Activated CD8-positive, alpha-beta T cell treated with anti-CD3 and anti-CD28 coated beads for 36 hours (primary cell): ENCODE measurements at places on chromosomes 16 and 17.

GRCh38 chr17:73163043-73163442, 1.8 kb upstream of the SSTR2 start:
- H3K27me3 ChIP-seq = peaks cover 61% of the 10 kb centered on the region
- H3K36me3 ChIP-seq = no peaks in the 10 kb centered on the region
- no peak for DNase-seq
- H3K4me1 ChIP-seq = peaks cover 25% of the 10 kb centered on the region
- no peak overlapping the region for H3K27ac ChIP-seq

DNA sequence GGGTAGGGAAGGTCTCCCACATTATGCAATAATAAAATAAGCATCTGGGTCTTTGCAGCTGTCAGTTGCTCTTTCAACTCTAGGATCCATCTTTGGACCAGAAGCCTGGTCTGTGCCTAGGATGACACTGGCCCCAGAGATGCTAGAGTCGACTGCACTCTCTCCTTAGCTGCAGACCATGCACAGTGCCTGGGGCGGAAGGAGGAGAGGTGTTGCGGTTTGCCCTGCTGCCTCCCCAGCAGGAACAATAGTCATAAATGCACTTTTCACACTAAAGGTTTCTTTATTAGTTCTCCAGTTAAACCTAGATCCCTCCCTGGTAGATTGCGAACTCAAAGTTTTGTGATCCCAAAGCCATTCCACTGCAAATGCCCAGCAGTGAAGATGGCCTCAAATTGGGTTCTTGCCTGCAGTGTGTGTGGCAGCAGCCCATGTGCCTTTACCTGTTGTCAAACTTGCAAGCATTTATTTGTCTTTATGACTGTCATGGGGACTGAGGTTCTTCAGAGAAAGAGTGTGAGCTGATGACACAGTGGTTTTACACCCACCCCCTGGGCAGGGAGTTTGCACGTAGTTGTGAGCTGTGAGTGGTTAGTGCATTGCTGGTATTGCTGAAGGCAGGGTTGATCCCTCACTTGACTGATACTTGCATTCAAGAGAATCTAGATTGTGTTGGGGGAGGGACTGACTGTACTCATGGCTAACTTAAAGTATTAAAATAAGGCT, 10.3 kb downstream of the ATXN1L start:
- no peaks in the 10 kb centered on the region for H3K27me3 ChIP-seq
- H3K4me3 ChIP-seq = no peak overlapping the region
- H3K27ac ChIP-seq = peak overlapping the region; percentile 84
- peak; percentile 69 for DNase-seq
- H3K36me3 ChIP-seq = peaks cover 9% of the 10 kb centered on the region
- peaks cover 49% of the 10 kb centered on the region for H3K4me1 ChIP-seq

DNA sequence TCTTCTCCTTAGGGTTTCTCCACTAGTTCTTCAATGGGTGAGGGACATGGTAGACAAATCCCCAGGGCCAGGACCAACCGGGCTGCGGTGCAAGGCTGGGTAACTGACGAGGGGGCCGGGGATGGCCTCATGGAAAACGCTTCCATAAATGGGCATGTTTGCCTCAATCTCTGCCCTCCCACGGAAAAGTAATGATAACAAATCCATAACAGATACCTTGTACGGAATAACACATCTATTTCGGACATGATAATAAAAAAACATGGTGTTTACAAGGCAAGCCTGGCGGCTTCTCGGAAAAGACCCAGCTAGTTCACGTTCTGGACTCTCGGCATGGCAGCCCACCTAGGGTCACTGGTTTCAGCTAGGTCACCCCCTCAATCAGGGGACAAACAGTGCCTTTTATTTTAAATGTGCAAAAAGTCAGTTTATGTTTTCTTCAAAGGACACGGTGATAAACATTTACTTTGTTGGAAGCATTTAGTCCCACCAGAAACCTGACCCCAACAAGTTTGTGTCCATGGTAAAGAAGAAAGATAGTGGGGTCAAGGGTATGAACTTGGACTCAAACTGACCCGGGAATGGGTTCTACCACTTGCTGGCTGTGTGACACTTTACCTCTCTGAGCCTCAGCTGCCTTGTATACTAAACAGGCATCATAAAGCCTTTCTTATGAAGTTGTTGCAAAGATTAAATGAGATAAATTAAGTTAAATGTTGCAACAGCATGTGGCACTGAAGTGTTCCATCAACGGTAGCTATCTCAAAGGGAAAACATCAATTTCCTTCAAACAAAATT, 1.7 kb downstream of the MYH11 start:
- peaks cover 31% of the 10 kb centered on the region for H3K27me3 ChIP-seq
- H3K27ac ChIP-seq = no peak overlapping the region
- no peak for DNase-seq

DNA sequence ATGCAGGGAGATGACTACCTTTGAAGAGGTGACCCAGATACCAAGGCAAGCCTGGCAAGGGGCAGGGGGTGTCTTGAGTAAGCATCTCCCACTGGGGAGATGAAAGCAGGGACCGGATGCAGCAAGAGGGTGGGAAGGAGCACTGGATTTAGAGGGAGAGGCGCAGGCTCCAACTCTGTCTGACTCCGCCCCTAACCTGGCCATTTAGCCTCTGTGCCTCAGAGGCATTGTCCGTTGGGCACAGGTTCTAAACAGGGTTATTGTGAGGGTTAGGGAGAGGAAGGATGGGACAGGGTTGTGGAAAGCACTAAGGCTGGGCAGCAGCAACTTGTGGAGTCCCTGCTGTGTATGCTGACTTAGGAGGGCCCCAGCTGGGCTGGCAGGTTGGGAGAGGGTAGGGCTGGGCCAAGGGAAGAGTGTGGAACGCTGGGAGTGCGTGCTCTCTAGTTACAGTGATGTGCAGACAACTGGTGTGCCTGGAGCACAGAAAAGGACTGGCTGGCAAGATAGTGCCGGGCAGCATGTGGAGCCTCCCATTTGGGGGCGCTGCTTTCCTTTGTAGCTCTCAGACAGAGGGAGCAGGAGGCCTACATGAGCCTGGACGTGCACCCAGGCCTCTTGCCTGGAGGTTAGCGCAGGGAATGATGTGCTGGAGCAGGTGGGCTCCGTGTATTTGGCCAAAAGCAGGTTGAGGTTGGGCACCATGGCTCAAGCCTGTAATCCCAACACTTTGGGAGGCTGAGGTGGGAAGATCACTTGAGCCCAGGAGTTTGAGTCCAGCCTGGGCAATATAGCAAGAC, 26.2 kb downstream of the TBX2 start:
- DNase-seq = no peak
- H3K4me3 ChIP-seq = no peak overlapping the region
- H3K36me3 ChIP-seq = no peaks in the 10 kb centered on the region
- H3K27me3 ChIP-seq = peaks cover 26% of the 10 kb centered on the region
- no peak overlapping the region for H3K27ac ChIP-seq

DNA sequence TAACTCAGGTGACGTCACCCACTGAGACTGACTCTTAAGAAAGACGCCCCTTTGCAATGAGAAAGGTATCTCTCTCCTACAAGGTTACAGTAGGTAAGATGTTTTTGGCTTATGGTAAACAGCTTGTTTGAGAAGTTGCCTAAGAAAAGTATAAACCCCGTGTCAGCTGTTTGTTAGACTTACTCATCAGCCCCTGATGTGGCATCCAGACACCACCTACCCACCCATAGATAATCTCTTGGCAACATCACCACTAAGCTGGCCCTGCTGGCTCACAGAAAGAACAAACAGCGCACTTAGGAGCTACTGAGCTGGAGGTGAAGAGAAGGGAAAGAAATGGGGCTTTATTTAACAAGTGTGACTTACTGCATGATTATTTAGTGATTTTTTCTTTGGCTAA, 121.0 kb downstream of the PARN start:
- no peak overlapping the region for H3K4me3 ChIP-seq
- no peak for DNase-seq
- peaks cover 17% of the 10 kb centered on the region for H3K4me1 ChIP-seq

GRCh38 chr16:71396594-71396993, 38.1 kb downstream of the CALB2 start:
- H3K36me3 ChIP-seq = no peaks in the 10 kb centered on the region
- no peaks in the 10 kb centered on the region for H3K27me3 ChIP-seq
- no peak overlapping the region for H3K27ac ChIP-seq

GRCh38 chr16:82201926-82202325, 31.9 kb upstream of the MPHOSPH6 start:
- no peak for DNase-seq
- no peak overlapping the region for H3K4me3 ChIP-seq
- peaks cover 5% of the 10 kb centered on the region for H3K27me3 ChIP-seq
- H3K36me3 ChIP-seq = no peaks in the 10 kb centered on the region

- no peaks in the 10 kb centered on the region for H3K4me1 ChIP-seq
- no peaks in the 10 kb centered on the region for H3K36me3 ChIP-seq
- no peak overlapping the region for H3K27ac ChIP-seq
- H3K4me3 ChIP-seq = no peak overlapping the region
- DNase-seq = no peak
Measured at GRCh38 chr17:236641-237405, 55.4 kb upstream of the DOC2B start.

DNA sequence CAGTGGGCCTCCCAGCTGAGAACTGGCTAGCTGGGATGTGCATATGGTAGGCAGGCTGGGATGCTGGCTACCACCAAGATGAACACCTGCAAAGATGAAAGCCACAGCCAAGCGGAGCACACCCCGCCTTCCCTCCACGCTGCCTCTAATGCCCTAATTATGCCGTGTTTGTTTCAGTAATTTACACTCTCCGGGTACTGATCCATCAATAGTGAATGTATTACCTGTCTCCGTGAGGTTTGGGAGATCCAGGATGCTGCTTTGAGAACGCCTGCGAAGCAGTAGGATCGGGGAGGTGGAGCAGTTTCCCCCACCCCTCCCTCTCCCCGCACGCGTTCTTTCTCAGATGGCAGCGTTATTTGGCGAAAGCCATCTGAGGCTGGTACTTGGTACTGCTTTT, 28.9 kb upstream of the GSE1 start:
- no peak for DNase-seq
- H3K4me1 ChIP-seq = peaks cover 31% of the 10 kb centered on the region
- H3K27me3 ChIP-seq = no peaks in the 10 kb centered on the region
- peak overlapping the region; percentile 83 for H3K27ac ChIP-seq
- no peak overlapping the region for H3K4me3 ChIP-seq

DNA sequence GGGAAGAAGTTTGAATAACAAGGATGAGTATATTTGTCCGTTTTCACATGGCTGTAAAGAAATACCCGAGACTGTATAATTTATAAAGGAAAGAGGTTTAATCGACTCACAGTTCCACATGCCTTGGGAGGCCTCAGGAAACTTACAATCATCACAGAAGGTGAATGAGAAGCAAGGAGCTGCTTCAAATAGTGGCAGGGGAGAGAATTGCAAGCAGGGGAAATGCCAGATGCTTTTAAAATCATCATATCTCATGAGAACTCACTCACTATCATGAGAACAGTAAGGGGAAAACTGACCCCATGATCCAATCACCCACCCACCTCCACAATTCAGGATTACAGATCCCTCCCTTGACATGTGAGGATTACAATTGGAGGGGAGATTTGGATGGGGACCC, 212.8 kb upstream of the CDH8 start:
- DNase-seq = no peak
- H3K4me3 ChIP-seq = no peak overlapping the region
- H3K36me3 ChIP-seq = no peaks in the 10 kb centered on the region
- H3K27me3 ChIP-seq = no peaks in the 10 kb centered on the region
- no peak overlapping the region for H3K27ac ChIP-seq

GRCh38 chr17:31629696-31630470, 229.2 kb downstream of the COPRS start:
- no peaks in the 10 kb centered on the region for H3K4me1 ChIP-seq
- H3K36me3 ChIP-seq = no peaks in the 10 kb centered on the region
- DNase-seq = no peak
- H3K27me3 ChIP-seq = peaks cover 12% of the 10 kb centered on the region
- H3K4me3 ChIP-seq = no peak overlapping the region
- H3K27ac ChIP-seq = no peak overlapping the region

GRCh38 chr17:32222621-32223020, 43.0 kb upstream of the RHBDL3 start:
- peaks cover 40% of the 10 kb centered on the region for H3K4me1 ChIP-seq
- no peak overlapping the region for H3K27ac ChIP-seq
- H3K4me3 ChIP-seq = no peak overlapping the region
- H3K27me3 ChIP-seq = no peaks in the 10 kb centered on the region
- DNase-seq = peak; percentile 11

DNA sequence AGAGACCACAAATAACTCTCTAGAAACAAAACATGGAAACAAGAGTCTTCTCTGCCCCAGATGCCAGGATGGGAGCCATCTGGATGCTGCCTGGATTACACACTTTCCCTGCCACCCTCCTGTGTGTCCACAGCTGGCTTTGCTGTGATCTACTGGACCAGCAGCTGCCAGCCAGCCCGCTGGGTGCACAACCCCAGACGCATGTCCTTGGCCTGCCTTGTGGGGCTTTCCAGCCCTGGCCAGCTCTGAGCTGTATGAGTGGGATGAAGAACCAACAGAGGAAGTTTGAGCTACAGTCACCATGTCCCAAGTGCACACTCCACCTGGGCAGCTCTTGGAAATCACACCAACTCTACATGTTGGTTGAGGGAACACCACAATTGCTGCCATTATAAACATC, 57.0 kb upstream of the TNRC6C start:
- H3K4me1 ChIP-seq = peaks cover 3% of the 10 kb centered on the region
- H3K27me3 ChIP-seq = no peaks in the 10 kb centered on the region
- H3K27ac ChIP-seq = no peak overlapping the region
- no peaks in the 10 kb centered on the region for H3K36me3 ChIP-seq
- DNase-seq = no peak

- peaks cover 17% of the 10 kb centered on the region for H3K4me1 ChIP-seq
- H3K36me3 ChIP-seq = peaks cover 50% of the 10 kb centered on the region
- no peak for DNase-seq
- H3K27ac ChIP-seq = no peak overlapping the region
- H3K27me3 ChIP-seq = no peaks in the 10 kb centered on the region
- no peak overlapping the region for H3K4me3 ChIP-seq
Measured at GRCh38 chr17:67200727-67201301, 44.2 kb downstream of the HELZ start.

- no peaks in the 10 kb centered on the region for H3K27me3 ChIP-seq
- peaks cover 25% of the 10 kb centered on the region for H3K4me1 ChIP-seq
- no peak for DNase-seq
- H3K27ac ChIP-seq = peak within 1 kb of the TSS; percentile 57
Measured at GRCh38 chr17:5234645-5235576, at the start of gene SCIMP. TSS of gene SCIMP (minus strand) at chr17:5234860. CDS start at chr17:5234755, 105 bp downstream.

- DNase-seq = no peak
- no peak overlapping the region for H3K4me3 ChIP-seq
- H3K36me3 ChIP-seq = no peaks in the 10 kb centered on the region
- no peak overlapping the region for H3K27ac ChIP-seq
- H3K27me3 ChIP-seq = no peaks in the 10 kb centered on the region
- no peaks in the 10 kb centered on the region for H3K4me1 ChIP-seq
Measured at GRCh38 chr17:70091005-70091568, 16.1 kb downstream of the KCNJ16 start.

- H3K27ac ChIP-seq = no peak overlapping the region
- peaks cover 48% of the 10 kb centered on the region for H3K27me3 ChIP-seq
- no peak for DNase-seq
- H3K4me3 ChIP-seq = no peak overlapping the region
Measured at GRCh38 chr17:50209472-50210239, 8.2 kb upstream of the COL1A1 start.

DNA sequence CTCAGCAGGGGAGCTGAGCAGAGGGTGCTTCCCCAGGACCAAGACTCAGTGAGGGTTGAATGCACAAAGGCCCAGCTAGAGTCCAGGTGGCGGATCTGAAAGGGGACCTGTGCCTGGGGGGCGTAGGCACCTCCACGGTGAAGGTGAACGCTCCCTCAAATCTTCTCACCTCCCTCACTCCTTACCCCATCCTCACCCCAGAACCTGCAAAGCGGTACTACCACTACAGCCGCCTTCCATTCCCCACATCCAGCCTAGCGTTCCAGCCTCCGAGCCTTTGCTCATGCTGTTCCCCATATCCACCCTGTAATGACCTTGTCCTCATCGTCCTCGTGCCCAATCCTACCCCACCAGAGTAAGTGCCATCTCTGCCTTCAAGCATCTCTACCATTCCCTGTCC, 30.6 kb downstream of the TRPV3 start:
- no peaks in the 10 kb centered on the region for H3K36me3 ChIP-seq
- no peak for DNase-seq
- H3K4me1 ChIP-seq = no peaks in the 10 kb centered on the region
- no peak overlapping the region for H3K27ac ChIP-seq
- no peaks in the 10 kb centered on the region for H3K27me3 ChIP-seq
